NCI-H2081 treated with DMSO at 0.1 percent for 48 hours (cell line): ENCODE measurements at places on chromosomes 2 and 18.

DNA sequence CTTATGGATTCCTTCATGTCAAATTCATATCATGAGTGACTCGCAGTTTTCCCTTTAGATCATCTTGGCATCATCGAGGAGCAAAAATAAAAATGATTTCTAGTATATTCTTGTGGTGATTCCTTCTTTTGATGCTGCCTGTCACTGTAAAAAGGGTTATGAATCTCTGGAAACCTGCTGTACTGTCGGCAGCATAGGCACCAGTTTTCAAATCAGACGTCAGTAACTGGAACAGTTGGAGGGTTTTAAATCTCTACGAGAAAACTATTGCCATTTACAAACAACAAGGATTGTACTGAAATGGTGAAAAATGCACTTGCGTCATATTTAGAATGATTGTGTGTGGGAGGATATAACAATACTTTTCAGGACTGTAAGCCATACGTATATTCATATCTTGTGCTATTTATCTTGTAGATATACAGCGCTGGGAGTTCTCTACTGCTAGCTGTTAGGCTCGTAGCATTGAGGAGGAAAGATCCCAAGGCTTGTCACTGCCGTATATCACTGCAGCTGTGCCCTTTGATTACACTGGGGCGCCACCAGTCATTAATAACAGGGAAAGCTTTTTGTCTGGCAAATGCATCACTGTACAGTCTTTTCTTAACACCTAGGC is 320.7 kb downstream of the MTX2 start:
- DNase-seq: no peak

DNA sequence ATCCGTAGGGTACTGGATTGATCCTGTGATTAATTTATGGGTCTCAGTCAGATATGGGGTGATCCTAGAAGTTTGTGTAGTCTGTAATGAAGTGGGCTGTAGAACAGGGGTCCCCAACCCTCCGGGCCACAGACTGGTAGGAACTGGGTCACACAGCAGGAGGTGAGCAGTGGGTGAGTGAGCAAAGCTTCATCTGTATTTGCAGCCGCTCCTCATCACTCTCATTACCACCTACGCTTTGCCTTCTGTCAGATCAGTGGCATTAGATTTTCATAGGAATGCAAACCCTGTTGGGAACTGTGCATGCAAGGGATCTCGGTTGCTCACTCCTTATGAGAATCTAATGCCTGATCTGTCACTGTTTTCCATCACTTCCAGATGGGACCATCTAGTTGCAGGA is 48.8 kb downstream of the EML4 start:
- no peak for DNase-seq

GRCh38 chr18:44841752-44842587 is 161.3 kb downstream of the SETBP1 start:
- DNase-seq: no peak

DNA sequence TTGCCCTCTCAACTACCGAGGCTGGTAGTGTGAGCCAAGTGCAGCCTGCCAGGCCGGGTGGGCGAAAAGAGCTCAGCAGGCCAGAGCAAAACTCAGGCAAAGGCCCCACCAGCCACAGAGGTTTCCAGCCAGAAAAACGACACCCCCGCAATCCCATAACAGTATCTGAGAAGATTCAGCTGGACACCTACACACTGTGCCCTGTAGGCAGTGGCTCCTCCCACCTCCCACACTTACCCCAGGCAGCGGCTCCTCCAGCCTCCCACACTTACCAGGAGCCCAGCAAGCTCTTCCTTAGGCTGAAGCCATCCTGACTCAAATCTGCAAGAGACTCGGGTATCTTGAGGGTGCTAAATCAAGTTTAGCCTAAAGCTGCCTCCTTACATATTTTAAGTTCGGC is 15.6 kb upstream of the TMEM18 start:
- DNase-seq: no peak

- no peak for DNase-seq
Measured at GRCh38 chr2:67215214-67216055, 181.7 kb upstream of the ETAA1 start.

DNA sequence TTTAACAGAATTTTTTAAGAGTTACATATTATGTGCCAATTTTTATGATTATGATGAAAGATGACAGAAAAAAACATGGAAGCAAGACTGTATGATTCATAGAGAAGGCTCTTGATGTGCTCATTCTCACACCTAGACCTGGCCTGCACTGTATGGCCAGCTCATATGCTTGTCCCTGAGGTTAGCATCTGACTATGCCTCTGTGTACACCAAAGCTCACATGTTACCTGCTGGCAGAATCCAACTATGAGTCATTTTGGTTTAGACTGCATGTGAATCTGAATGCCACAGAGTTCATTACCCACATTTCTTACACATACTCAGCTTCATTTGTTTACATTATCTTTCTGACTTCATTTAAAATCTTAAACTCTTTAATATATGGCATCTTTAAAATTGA is 139.0 kb downstream of the DSC3 start:
- DNase-seq: no peak

DNA sequence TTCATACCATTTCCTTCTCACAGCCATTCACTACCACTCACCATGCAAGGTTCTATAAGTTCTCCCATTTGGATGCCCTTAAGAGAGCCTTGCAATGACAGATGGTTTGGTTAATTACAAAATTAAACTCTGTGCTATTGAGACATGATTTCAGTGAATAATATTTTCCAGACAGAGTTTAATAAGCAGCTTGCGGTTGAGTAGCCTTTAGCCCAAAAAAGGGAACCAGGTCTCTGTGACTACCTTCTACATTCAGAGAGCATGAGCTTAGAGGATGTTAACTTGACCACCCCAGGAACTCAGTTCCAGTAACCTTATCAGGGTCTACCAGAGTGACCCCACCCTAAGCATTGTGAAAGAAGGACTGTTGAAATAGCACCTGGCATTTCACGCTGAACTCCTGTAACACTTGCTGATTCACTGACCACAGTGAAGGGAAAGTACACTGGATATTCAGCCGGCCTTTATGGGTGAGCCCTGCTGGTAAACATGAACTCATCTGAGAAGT is 1173.1 kb upstream of the ZEB2 start:
- DNase-seq: no peak

DNA sequence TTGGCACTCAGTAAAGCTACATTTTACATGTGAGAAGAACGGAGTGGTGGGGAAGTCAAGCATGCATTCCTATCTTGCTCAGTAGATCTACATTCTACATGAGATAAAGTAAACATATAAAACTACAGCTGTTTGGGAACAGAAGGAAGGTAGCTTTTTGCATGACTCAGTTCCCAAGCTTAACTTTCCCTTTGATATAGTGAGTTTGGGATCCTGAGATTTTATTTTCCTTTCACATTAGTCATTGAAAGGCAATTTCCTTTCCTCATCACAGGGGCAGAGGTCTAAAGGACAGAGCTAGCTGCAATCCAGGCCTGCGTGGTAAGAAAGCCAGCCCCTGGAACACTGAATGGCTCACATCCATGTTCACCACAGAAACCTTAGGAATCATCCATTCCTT is 257.2 kb downstream of the SRBD1 start:
- no peak for DNase-seq

- no peak for DNase-seq
Measured at GRCh38 chr2:145563741-145564615, 1044.1 kb upstream of the ZEB2 start.

DNA sequence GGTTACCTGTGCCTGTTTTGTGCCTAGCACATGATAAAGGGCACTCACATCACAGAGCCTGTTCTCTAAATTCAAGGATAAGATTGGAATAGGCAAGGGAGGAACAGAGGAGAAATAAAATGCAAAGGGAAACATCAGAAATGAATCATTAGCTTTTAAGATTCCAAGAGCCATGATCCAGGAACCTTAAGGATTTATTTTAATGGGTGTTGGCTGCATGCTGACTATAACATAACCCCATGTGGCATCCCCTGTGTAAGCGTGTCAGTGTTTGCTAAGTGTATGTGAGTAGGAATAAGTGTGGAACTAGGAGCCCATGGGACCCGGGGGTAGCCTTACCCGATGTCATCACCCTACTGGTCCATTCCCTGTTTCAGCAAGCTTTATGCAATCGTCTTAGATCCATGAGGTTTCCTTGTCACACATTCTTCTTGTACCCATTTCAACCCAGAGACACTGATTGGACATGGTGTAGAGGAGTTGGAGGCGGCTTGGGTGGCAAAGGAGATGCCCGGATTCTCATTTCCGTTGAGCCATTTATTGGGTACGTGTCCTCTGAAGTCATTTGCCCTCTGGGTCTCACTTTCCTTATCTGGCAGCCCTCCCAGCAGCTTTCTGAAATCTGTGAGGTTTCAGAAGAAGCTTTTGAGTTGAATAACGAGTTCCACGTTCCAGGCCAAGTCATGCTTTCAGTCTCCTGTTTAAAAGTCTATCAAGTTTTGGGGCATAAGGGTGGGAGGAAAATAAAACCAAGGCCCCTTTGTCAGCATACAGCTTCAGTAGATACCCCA is 117.0 kb downstream of the MGAT5 start:
- no peak for DNase-seq

- no peak for DNase-seq
Measured at GRCh38 chr2:184685999-184686841, 87.9 kb downstream of the ZNF804A start.
